ENCODE measurements at places on chromosomes 12 and 14. TPM values are rescaled to one million over a fixed set of nuclear protein-coding genes. Genes with fewer than 3 reads are reported as not detected.

PIWIL1 gene
- total RNA-seq, result not detected

FOXN3 gene
- 134 TPM for total RNA-seq

HOXC12 gene
- total RNA-seq, result not detected

RASAL1 gene
- total RNA-seq, result not detected

ARL1 gene
- total RNA-seq, result 113 TPM

LRTM2 gene
- not detected for total RNA-seq

ZBTB25 gene
- 22.7 TPM for total RNA-seq

BCAT1 gene
- 1.5 TPM for total RNA-seq

CPM gene
- 5.8 TPM for total RNA-seq

TROAP gene
- 0.53 TPM for total RNA-seq

EPYC gene
- not detected for total RNA-seq

TSHR gene
- not detected for total RNA-seq

NFKBIA gene
- total RNA-seq, result 48.2 TPM

SLCO1B1 gene
- not detected for total RNA-seq

PPFIBP1 gene
- total RNA-seq, result 338 TPM

GZMH gene
- total RNA-seq, result 6.4 TPM

CLEC4C gene
- not detected for total RNA-seq

PDE3A gene
- total RNA-seq, result 192 TPM

BCL11B gene
- 0.31 TPM for total RNA-seq

TRHDE gene
- total RNA-seq, result 0.49 TPM

KRT6C gene
- not detected for total RNA-seq

FAM181A gene
- total RNA-seq, result not detected

GUCY2C gene
- 0.15 TPM for total RNA-seq

SLC10A1 gene
- total RNA-seq, result not detected

NRIP2 gene
- 1.7 TPM for total RNA-seq

CCDC177 gene
- not detected for total RNA-seq

TM7SF3 gene
- total RNA-seq, result 20.0 TPM

GDF3 gene
- 0.21 TPM for total RNA-seq

LPAR5 gene
- total RNA-seq, result 9.1 TPM

PROX2 gene
- total RNA-seq, result not detected

C12orf76 gene
- total RNA-seq, result 6.5 TPM

HELB gene
- total RNA-seq, result 3.6 TPM

HECTD1 gene
- total RNA-seq, result 140 TPM

LRRK2 gene
- total RNA-seq, result 7.0 TPM

RD3L gene
- 27.6 TPM for total RNA-seq

NABP2 gene
- total RNA-seq, result 16.2 TPM

KCNJ8 gene
- 48.0 TPM for total RNA-seq

RIPK3 gene
- total RNA-seq, result 4.3 TPM

Measured in heart right ventricle (tissue), 16 donors.